ENCODE measurements at places on chromosomes 16 and 17.

GRCh38 chr17:82386255-82386831 is 14.8 kb downstream of the UTS2R start:
- no peak for DNase-seq

GRCh38 chr16:14101415-14101814 is 30.3 kb downstream of the MRTFB start:
- no peak for DNase-seq

- DNase-seq, result peak; percentile 51
Observed at GRCh38 chr16:65538976-65539375, 417.1 kb upstream of the CDH11 start.

GRCh38 chr17:33980193-33980592 is 274.9 kb upstream of the CCL2 start:
- DNase-seq, result no peak

- no peak for DNase-seq
Observed at GRCh38 chr17:49817993-49818392, 29.5 kb downstream of the KAT7 start.

DNA sequence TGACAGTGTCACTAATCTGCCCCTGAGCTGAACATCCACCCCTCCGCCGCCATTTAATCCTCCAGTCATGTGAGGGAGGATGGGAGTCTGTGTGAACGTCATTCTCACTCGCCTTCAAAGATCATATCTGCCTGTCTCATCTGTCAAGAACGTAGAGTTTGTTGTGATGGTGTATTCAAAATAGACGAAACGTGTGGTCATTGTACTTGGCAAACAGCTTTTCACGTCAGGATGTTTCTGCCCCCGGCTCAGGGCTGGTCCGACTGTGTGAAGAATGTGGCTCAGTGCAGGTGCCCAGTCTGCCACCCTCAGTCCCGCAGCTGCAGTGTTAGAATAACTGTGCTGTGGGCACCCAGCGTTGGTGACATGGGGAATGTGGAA is 148.0 kb downstream of the KCNJ12 start:
- DNase-seq, result no peak

DNA sequence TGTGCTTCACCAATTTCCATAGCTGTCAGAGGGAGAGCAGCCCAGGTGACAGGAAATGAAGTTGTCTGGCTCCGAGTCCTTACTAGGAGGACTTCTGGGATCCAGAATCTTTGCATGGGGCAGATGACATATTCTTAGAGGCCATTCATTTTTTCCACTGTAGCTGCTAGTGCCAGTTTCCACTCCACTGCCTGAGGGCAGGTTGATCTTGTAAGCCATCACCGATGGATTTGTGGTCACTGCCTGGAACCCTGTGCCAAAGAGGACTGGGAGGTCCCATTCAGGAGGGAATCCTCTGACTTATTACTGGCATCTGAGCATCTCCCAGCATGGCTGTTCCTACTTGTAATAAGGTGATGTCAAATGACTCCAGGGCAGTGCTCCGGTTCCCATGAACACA is 144.1 kb upstream of the KCNJ18 start:
- no peak for DNase-seq

DNA sequence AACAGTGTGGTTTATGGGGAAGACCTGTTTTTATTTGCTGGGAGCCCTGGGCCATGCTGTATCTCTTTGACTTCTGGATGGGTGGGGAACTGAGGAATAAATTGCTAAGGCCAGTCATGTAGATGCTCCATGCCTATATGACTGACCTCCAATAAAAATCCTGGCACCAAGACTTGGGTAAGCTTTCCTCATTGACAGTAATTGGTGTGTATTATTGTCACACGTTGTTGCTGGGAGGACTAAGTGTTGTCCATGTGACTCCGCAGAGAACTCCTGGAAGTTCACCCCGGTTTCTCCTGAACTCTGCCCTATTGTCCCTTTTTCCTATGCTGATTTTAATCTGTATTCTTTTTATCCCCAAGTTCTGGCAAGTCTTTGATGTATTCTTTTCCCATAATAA is 33.4 kb upstream of the USP22 start:
- DNase-seq, result no peak

DNA sequence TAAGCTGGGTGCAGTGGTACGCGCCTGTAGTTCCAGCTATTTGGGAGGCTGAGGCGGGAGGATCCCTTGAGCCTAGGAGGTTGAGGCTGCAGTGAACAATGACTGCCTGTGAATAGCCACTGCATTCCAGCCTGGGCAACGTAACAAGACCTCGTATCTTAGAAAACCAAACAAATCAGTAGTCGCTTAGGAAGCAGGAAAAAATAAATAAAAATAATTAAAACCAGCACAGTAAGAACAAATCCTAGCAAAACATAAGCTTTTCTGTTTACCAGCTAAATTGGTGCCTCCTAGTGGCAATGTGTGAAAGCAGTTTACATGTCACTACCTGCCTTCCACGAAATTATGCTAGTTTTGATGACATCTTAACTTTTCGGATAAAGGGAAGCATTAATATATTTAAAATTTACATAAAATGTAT is 1.3 kb downstream of the ARMC5 start:
- DNase-seq, result peak; percentile 78

- peak; percentile 79 for DNase-seq
Observed at GRCh38 chr17:45146890-45147580, 1.2 kb upstream of the HEXIM1 start.

GRCh38 chr17:61275395-61275794 is 124.2 kb upstream of the TBX2 start:
- DNase-seq, result no peak

GRCh38 chr16:11051879-11052808 is 107.8 kb downstream of the CLEC16A start:
- no peak for DNase-seq

DNA sequence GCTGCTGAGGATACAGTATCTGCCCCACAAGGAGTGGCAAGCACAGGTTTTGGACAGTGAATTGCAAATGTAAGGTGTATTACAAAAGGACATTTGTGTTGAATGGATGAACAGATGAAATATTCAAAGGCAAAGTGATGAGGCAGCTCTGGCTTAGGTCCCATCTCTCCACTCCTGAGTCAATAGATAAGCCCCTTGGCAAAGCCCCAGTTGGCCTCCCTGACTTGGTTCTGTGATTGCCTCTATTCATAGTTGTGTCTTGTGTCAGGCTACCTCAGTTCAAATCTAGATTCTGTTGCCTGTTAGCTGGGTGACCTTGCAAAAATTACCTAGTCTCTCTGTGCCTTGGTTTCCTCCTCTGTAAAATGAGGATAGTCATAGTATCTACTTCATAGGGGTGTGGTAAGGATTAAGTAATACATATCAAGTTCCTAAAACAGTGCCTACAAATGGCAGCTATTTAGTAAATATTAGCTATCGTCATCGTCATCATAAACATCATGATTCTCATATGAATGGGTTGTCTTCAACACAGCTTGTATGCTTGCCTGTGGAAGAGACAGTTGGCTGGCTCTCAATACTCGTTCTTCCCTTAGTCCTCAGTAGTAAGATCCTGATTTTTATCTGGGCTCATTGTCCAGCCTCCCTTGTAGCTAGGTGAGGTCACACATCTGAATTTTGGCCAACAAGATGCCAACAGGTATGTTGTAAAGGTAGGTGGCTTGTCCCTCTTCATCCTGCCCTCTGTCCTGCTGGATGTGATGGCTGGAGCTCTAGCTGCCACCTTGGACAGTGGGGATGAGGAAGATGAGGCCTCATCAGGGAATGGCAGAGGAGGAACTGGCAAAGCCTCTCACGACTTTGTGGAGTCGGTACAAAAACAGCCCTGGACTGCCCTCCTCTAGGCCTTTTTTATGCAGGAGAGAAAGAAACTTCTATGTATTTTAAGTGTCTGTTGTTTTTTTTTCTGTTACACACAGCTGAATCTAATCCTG is 2.1 kb upstream of the MFAP4 start:
- no peak for DNase-seq

GRCh38 chr16:4261557-4262172 is 11.2 kb downstream of the TFAP4 start:
- DNase-seq, result peak; percentile 44

- DNase-seq, result no peak
Observed at GRCh38 chr17:78779850-78780249, 2.2 kb downstream of the CYTH1 start.

DNA sequence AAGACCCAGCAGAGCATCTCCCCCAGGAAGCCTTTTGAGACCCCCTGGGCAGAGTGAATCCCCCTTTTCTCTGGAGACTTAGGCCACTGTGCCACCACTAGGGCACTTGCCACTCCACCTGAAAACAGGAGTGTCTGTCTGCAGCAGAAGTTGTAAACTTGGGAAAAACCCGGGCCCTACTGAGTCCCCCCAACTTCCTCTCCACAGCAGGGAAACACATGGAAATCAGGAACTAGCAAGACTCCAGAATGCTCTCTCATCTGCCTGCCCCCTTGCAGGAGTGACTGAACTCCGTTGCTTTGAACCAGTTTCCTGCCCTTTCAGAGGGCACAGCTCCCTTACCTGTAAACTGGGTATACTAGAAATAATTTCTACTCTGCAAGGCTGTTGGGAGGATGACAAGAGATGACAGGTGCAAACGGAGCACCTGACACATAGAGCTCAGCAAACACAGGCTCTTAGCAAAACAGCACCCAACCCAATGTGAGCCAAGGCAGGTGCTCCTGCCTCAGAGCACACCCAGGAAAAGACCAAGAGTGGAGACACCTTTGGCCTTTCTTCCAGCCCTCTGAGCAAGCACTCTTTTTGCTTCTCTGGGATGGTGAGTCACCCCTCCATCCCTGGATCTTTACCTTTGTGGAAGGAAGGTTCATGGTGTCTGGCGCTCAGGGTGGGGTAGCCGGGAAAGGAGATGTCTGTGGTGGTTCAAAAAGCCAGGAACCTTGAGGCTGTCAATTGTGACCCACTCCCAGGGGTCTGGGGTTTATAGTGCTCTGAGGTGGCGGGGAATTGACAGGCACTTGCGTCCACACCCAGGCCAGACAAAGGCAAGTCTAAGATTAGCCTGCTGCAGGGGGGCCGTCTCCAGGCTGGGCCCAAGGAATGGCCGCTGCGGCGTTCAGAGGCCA is at the start of gene HCRT:
TSS of gene HCRT (minus strand) at position 740 of the 908 bp plus-strand sequence. CDS start at position 653, 87 bp downstream.
- no peak for DNase-seq

GRCh38 chr17:42026857-42027589 is 7.1 kb downstream of the NKIRAS2 start:
- no peak for DNase-seq

DNA sequence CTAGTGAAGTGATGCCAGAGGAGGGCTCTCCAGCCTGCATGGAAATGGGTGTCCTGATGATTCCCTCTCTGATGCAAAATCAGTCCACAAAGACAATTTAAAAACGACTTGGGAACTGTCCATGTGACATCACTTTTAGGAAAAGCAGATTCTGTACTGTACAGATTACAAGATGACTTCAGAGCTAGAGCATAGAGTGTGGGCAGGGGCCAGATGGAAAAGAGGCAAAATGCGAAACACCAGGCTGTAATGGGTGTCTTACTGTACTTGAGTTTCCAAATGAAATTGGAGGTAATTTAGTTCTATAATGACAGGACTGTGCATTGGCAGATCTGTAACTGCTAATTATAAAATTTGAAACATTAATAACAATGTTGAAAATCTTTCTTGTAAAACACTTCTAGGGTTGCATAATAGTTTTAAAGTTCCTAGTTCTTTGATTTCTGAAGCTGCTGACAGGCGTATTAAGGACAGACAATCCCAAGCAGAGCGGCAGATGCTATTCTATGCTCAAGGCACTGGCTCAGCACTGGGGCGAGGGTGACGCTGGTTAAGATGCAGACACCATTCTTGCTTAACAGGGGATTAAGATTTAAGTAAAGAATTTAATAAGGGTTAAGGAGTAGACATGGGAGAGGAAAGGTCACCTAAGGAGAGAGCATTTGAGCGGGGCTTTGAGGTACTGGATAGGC is 29.6 kb downstream of the OGFOD1 start:
- peak; percentile 48 for DNase-seq

DNA sequence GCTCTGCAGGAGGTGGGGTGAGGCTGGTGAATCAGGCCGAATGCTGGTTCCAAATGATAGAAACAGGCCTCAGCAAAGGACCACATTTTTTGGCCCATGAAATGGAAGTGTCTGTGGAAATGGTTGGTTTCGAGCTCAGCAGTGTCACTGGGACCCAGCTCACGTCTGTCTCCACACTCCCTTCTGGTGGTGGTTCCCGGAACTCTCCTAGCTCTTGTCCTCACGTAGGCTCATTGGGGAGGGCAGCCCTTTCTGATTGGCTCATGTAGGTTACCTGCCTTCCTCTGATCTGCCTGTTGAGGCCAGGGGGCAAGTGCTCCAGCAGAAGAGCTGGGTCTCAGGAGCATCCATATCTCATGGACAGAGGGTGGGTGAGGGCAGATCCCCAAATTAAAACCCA is 4.0 kb downstream of the ALG1 start:
- no peak for DNase-seq

GRCh38 chr16:48136547-48137360 is 19.0 kb downstream of the ABCC12 start:
- DNase-seq, result no peak

- no peak for DNase-seq
Observed at GRCh38 chr16:54412777-54413455, 126.3 kb upstream of the IRX3 start.

DNA sequence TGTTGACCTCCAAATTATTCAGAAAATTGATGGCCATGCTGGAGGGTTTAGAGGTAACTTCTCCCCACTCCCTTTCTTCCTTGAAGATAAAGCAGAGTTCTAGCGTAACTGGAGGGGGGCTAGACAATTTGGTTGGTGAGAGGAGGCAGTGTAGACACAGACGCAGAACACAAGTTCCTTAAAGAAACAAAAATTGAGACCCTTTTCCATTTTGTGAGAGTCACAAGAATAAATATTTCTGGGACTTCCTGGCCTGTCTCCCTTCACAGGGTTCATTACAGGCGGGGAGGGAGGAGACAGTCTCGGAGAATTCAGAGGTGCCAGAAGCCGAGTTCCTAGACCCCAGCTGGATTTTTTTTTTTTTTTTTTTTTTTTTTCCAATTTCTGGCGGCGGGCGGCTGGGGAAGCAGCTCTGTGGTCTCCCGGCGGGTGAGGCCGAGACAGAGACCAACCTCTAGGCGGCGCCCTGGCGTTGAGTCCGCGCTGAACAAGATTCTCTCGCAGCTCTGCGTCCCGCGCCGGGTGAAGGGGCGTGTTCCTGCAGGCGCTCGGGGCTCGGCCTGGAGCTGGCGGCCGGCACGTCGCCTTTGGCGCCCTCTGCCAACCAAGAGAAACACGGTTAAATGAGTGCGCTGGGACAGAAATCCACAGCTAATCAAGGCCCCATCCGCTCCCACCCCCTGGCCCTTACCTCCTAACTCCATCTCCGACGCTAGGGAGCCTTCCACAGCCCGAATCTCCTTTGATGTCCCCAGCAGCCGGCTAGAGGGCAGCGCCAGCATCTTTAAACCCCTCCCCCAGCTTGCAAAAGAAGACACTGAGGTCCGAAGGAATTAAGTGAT is 10.2 kb upstream of the HOXB9 start:
- peak; percentile 67 for DNase-seq

GRCh38 chr16:2210386-2211365 is at the start of gene BRICD5:
Gene BRICD5, minus strand, starts transcription at chr16:2210863. Its CDS starts 30 bp downstream, at chr16:2210833.
- peak; percentile 55 for DNase-seq

DNA sequence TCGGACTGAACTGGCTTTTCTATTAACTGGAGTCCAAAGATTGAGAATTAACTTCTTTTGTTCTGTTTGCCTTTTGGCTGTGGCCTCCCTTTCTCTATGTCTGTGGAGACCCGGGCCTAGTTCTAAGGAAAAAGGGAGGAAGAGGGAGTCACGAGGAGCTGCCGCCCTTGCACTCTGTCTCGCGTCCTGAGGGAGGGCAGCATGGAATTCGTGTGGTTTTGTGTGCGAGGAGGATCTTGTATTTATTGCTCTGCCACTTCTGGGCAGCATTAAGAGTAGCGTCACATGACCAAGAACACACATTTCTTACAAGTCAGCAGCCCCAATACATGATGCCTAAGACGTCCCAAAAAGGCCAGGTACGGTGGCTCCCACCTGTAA is 23.6 kb downstream of the METTL22 start:
- no peak for DNase-seq
